ENCODE measurements at places on chromosomes 11 and 22. TPM values are rescaled to one million over a fixed set of nuclear protein-coding genes. Genes with fewer than 3 reads are reported as not detected.
A peak's percentile ranks its signal among the peaks of the same experiment; 100 is the strongest.

Gene MUC15
- 0.28 TPM for total RNA-seq

Gene SYT7
- 5.3 TPM for total RNA-seq

Gene OR4D11
- total RNA-seq: not detected

Gene SOX10
- total RNA-seq: 2.3 TPM

Gene VPS51
- total RNA-seq: 447 TPM

Gene ME3
- total RNA-seq: 44.3 TPM

Gene C1QTNF6
- 0.29 TPM for total RNA-seq

Gene GP1BB
- total RNA-seq: 7.4 TPM

Gene MYOD1
- not detected for total RNA-seq

Gene LRRC4C
- 16.9 TPM for total RNA-seq

Gene ARHGAP20
- 12.1 TPM for total RNA-seq

Gene OR10A2
- total RNA-seq: not detected

Gene GNAZ
- 8.8 TPM for total RNA-seq

Gene KRTAP5-2
- total RNA-seq: not detected

GRCh38 chr22:28029956-28030355 is 110.9 kb upstream of the PITPNB start:
- no peak for DNase-seq

GRCh38 chr22:39917197-39917643 is 16.3 kb downstream of the GRAP2 start:
- DNase-seq: no peak

GRCh38 chr11:42951266-42951665 is 360.5 kb upstream of the API5 start:
- DNase-seq: no peak

GRCh38 chr11:120842195-120842594 is 181.7 kb upstream of the TBCEL start:
- no peak for DNase-seq

DNA sequence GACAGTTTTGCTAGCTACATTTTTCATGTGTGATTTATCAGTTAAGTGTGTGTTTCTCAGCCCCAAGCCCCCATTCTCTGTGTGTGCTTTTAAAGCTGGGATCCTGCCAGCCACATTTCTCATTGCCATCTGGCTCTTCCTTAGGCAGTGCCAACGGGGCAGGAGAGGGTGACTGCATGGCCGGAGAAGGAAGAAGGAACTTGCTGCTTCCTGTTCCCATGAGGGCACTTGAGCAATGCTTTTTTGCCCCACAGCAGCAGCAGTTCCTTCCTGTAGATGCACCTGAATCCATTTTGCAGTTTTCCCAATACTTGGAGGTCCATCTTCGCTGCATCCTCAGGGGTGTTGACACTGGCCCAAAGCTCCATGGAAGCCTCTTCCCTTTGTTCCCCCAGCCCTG is 37.5 kb downstream of the TNRC6B start:
- DNase-seq: no peak

DNA sequence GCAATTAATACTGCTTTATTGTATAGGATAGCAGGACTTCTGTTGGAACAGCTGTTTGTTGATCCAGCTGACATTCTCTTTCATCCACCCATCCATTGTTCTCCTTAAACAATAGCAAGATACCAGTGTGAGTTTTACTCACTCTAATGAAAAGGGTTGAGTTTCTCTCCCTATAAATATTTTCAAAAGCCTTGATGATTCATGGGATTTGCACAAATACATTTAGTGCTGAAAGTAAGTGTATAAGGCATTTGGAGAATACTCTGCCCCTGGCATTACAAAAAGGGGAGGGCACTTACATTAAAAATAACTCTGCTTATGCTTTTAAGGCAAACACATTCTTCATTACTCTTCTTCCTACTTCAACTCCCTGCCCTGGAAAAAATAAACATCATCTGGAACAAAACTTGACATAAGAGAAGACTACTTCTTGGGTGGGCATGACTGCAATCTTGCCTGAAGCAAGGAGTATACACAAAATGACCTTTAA is 634.9 kb downstream of the METTL15 start:
- no peak for DNase-seq

GRCh38 chr11:130272336-130272735 is 42.4 kb downstream of the ZBTB44 start:
- DNase-seq: no peak

DNA sequence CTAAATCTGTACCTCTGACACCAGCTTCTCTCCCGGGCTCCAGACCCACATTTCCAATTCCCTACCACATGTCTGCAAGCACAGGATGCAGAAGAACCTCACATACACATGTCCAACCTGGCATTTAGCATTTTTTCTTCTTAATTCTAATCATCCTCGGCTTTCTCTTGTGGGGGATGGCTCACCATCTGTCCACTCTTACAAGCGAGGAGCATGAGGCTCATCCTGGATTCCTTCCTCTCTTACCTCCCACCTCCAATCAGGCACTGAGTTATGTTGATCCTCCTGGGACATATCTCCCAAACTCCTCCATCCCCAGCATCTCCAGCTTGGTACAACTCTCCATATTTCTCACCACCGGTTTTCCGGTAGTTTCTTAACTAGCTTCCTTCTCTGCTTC is 149.8 kb upstream of the LARGE1 start:
- no peak for DNase-seq

DNA sequence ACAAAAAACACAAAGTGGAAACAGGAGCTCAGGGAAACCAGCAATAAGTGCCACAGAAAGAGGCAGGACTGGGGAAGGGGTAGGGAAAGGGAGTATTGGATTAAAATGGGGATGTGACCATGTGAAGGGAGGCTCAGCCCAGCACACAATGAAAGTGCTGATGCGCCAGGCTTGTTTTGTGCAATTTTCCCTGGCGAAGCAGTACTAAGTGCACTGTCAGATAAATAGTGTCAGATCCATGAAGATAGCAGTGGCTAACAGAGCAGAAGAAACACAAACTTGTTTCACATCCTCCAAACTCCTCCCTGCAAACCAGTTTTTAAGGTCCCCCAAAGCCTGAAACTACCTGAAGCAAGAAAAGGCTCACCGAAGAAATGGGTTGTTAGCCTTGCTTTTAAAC is 50.7 kb upstream of the RAPSN start:
- no peak for DNase-seq

GRCh38 chr22:19700790-19701419 is 13.4 kb upstream of the SEPTIN5 start:
- no peak for DNase-seq

- no peak for DNase-seq
Observed at GRCh38 chr22:43167001-43167589, 15.7 kb downstream of the TSPO start.

- no peak for DNase-seq
Observed at GRCh38 chr11:5703741-5704536, 14.3 kb downstream of the TRIM22 start.

DNA sequence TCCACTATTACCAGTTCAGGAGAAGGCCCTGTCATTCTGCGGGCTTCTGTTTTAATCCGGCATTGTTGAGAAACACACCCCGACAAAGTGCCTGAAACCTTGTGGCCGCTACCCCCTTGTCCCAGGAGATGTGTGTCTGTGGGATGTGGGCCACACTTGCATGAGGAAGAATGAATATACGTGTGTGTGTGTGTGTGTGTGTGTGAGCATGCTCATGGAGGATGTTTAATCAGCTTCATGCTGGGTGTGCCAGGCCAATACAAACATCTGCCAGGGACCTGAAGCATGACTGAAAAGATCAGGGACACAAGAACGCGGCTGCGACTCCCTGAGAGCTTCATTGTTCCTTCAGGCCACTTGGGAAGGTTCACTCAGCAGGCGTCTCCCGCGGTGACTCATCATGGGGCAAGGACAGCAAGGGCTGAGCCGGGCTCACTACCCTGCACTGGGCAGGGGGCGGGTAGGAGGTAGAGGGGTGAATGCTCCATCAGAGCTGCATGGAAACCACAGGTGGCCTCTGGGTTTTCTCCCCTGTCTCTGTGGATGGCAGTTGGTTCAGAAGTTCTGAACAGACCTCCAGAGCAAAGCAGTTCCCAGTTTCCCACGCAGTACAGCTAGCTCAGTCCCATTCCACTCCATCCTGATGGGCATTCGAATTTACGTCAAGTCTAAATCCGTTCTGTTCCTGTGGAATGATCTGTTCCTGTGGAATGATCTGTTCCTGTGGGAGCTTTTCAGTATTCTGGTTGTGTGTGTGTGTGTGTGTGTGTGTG is 7.0 kb upstream of the MALAT1 start:
- DNase-seq: peak; percentile 87

DNA sequence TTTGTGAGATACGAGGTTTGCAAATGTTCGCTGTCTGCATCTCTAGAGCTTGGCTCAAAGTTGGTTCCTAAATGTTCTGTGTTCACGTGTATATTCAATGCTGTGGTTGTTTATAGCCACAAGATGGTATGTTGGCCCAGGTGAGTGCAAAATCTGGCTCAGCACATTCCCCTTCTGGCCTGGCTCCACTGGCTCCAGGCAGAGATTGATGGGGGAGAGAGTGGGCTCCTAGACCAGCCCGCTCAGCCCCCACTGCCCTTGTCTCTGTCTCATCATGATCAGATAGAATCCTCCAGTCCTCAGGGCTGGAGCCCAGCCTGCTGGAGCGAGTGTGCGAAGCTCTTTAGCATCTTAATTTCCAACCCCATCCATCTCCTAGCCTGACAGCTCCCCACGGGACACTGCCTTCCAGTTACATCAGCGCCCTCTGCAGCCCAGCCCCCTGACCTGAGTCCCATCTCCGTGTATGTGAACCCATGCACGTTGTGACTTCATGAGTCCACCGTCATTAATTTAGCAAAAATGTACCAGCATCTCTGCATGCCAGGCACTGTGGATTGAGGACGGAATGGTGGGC is 2.0 kb downstream of the P2RX3 start:
- DNase-seq: no peak

DNA sequence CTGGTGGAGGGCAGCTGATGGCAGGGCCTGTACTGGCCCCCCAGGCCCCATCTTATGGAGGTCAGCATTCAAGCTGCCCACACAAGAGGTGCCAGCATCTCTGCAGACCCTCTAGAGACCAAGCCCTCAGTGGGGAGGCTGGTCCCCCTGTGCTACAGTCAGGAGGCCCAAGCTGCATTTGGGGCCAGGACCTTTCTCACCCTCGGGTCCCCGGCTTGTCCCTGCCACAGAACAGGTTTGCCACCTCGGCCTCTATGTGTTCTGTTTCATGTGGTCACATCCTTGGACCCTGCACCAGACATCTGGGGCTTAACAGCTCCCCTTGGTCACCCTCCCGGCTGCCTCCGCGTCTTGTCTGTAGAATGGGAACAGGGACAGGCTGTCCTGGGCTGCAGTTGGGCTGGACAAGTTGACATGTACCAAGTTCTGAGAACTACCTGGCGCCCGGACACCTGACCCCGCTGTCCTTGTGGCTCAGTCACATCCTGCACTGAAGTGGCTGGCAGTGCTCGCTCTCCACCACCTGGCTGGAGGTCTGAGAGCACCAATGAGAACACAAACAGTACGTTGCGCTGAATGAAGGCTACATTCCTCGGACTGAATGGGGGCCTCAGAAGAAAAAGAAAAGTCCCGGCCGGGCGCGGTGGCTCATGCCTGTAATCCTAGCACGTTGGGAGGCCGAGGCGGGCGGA is 2.7 kb upstream of the PLXNB2 start:
- DNase-seq: peak; percentile 17

- DNase-seq: no peak
Observed at GRCh38 chr22:24938741-24939341, 7.7 kb downstream of the LHFPL7 start.

GRCh38 chr11:122209619-122210366 is 93.8 kb upstream of the BLID start:
- peak; percentile 93 for DNase-seq

DNA sequence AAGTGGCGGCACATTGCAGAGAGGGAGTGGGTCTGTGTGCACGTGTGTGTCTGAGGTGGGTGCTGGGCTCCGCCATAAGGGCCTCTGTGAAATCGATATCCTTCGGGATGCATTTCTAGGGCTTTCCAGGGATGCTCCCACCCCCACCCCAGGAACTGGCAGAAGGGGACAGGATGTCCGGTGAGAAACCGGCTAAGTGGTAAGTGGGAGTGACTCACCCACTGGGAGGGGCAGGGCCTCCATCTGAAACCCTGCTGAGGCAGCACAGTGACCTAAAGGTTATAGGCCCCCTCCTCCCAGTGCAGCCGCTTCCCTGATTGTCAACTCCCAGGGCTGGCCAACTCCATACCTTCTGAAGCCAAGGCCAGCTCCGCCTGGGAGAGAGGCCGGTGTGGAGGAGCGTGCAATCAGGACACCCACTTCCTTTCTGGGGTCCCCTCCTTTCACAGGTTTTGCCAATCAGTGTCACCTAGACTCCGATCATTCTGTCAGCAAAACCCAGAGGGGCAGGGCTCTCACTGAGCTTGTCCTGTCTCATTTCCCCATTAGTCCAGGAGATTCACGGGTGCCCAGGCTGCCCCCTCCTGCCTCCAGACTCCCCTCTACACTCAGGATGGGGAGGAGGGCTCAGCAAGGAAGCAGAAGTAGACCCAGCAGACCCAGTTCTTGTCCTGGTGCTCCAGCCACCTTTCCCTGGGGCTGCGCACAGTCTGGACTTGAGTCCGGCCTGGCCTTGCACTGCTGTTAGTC is 44.5 kb downstream of the NECTIN1 start:
- DNase-seq: no peak

DNA sequence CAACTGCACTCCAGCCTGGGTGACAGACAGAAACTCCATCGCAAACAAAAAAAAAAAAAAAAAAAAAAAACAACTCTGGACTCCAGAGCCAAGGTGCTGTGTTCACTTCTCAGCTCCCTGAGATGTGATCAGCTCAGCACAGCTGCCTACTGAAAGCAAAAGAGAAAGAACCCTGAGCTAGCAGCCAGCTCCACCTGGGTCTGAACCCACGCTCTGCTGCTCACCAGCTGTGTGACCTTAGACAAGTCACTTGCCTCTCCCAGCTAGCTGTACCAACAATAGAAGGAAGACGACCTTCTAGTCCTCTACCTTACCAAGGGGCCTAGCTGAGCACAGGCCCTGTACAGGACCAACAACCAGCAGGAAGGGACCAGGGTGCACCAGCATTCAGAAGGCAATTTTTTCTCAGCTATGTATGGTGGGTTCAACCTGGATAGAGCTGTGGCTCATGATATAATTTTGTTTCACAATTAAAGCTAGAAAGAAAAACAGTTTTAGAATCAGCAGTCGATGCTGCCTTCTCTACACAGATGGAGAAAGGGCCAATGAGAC is 3.8 kb downstream of the DGCR2 start:
- DNase-seq: no peak

DNA sequence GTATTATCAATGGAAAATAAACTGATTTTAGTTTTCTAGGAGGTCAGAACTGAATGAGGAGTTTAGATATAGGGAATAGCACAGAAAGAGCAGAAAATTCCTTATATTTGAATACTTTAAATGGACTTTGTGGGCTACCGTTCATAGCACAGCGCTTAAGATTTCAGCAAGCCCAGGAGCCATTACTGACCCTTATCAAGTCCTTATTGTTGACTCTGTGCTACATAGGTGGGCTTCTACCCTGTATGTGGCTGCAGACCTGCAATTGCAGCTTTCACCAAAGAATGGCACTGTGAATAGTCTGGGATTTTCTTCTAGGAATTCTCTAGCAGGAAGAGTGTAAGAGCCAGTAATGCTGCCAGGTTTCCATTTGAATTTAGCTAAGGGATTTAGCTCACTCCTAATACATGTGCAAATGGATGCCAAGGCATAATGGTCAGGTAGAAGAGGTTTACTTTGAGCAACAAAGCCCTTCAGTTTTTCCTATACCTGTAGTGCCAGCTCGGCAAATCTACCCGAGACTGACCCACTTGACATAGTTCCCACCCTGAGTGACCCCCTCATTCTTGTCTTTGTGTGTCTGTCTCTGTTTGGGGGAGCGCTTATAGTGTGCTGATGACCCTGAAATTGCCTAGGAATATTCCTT is 42.5 kb upstream of the DLAT start:
- no peak for DNase-seq

GRCh38 chr22:32650553-32651345 is 150.8 kb upstream of the TIMP3 start:
- DNase-seq: no peak
